Nephron progenitor cell (in vitro differentiated cells): ENCODE measurements at places on chromosomes 5 and 9.

GRCh38 chr5:32589416-32589815, 4.1 kb downstream of the SUB1 start:
- DNase-seq = no peak

DNA sequence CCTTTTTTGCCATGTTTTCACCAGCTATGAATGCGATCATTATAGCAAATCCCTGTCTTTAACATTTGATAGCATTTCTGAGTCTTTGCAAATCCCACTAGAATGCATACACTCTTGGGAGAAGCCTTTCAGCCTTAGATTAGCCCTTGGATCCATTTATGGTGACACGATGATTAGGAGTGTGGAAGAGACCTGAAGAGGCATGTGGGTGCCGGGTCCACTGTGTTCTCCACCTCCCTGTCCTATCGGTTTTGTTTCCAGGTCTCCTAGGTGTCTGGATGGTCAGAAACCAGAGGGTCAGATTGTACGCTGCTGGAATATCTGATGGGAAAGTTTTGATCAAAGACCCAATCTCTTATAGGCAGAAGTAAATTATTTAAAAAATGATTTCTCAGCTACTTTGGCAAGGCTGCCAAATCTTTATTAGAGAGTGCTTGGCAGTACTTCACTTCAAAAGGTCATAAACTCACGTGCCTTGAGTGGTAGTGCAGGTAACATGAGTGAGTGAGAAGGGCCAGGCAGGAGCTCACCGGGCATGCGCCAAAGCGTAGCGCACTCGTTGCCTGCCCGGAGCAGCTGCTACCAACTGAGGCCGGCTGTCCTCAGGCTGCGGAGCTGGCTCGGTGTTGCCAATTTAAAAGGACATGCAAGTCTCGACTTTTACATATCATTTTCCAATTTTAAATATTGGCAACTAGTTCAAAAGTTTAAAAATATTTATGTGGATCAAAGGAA, 51.3 kb downstream of the PCSK5 start:
- DNase-seq = no peak

GRCh38 chr9:83457005-83457404, 81.2 kb downstream of the FRMD3 start:
- DNase-seq = no peak

DNA sequence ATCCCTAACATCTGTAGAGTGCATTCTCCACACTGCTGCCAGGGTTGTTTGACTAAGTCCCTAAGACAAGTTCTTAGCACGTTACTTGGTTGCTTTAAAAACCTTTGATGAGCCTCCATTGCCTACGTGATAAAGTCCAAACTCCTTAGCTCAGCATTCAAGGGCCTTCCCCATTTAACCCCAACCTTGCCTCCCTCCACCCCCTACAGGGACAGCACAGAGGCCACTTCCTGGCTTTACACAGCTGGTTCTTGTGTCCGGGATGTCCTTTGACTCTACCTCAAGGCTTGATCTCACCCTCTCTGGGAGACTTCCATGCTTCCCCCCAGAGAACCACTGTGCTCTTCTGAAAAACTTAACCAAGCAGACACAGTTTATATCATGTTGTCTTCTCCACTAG, 29.4 kb downstream of the FAM240B start:
- DNase-seq = no peak

DNA sequence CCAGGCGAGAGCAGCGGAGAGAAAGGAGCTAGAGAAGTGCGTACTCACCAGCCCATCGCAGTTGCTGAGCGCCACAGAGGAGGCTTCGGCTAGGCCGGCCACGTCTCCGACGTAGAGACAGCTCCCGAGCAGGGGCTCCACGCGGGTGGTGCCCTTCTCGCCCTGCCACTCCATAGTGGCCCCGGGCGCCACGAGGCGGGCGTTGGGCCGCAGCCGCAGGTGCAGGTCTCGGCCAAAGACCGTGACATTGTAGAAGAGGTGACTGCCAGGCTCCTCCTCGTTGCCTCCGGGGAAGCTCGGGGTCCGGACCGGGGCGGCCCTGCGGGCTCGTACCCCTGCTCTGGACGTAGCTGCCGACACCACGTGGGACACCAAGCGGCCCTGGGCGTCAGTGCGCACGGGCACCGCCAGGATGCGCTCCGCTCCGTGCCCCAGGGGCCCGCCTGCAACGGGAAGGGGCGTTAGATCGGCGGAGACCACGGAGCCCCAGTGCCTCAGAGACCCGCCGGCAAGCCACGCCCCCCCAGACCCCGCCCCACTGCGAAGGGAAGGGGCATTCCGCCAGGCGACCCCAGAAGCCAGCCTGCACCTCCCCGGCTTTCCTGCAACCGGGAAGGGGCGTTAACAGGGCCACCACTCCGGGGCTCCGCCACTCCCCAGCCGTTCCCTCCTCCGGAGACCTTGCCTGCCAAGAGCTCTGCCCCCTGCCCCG, 1.4 kb downstream of the ADAMTS2 start:
- peak; percentile 91 for DNase-seq

DNA sequence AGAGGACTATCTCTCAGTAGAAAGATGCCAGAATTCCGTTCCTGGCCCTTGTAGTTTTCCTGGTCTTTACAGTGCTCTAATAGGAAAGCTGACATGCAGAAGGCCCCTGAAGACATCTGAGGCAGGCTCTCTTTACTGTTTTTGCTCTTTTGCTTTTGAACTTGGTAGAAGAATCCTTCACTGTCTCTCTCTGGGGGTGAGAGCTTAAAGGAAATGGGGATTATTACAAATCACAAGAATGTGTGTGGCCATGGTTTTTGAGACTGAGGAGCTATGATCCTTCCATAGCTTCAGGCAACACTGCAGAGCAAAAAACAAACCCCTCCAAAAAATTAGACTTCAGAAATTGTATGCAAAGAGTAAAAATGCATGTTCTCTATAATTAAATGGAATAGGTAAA, 89.2 kb downstream of the PPIC start:
- no peak for DNase-seq

DNA sequence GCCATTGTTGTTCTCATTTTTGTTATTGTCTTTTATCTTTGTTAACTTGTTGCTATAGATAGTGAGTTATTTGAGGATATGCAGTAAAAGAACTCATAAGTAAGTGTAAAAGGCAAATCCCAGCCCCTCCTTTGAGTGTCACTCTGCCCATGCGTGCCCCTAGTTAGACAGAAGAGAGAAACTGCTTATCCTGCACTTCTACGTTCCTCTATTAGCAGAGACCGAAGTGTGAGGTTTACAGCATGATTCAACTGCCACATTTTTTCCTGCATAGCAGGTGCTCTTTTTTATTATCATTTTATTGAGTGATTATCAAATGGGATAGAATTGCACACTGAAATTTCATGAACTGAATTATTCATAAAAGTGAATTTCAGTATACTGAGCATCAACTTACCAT, 12.0 kb upstream of the DNAH5 start:
- no peak for DNase-seq

DNA sequence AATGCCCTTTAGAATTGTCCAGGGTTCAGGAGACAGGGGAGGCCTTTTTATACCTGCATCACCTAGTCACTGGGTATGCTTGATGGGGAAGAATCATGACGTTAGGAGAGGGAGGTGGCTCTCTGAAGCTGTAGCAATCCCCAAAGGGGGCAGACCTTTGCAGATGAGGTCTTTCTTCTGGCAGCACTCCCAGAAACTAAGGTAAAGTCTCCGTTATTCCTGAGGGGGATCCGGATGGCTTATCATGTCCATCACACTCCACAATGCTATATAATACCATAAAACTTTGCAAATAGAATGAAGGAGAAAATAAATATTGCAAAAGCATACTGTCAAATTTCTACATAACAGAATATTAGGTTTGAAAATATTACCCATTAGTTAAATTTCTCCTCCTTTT, 21.5 kb upstream of the CAST start:
- DNase-seq = no peak

GRCh38 chr5:100110497-100110896, 424.7 kb upstream of the FAM174A start:
- no peak for DNase-seq

DNA sequence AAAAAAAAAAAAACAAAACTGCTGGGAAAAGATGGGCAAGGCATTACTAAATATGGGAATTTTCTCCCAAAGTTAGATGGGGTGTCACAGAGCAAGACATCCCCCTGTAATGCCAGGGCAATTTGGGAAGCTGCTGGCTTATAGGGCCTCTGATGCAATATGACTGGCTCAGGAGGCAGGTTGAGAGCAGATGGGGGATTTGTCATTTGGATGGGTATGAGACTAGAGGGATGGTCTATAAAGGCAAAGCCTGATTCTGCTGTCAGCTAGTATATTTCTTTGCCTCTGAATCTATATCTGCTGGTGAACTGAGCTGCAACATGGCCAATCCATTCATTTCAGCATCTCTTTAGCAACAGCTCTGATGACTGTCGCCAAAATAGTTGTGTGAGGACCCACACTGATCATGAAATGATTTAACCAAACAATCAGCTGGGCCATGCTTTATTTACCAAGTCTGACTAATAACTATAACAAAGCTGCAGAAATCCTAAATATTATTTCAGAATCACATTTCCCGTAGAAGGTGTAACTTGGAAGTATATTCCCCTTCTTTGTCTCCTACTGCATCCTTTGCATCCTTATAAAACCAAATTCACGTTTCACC, 455.1 kb upstream of the ZNF608 start:
- DNase-seq = no peak

DNA sequence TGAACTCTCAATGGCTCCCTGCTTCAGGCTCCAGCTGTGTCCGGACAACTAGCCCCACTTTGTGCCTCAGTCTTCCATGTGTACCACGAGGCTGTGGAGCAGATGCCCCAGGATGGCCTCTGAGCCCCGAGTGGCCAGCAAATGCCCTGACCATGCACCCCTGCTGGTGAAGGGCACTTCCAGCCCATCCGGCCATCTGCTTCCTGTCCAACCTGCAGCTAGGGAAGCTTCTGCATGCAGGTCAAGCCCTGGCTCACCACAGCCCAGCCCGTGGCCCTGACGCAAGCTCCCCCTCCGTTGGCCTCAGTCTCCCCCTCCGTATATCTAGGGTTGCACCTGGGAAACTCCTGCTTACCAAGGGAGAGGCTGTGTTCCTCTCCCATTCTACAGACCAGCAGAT, 4.8 kb downstream of the NINJ1 start:
- no peak for DNase-seq

DNA sequence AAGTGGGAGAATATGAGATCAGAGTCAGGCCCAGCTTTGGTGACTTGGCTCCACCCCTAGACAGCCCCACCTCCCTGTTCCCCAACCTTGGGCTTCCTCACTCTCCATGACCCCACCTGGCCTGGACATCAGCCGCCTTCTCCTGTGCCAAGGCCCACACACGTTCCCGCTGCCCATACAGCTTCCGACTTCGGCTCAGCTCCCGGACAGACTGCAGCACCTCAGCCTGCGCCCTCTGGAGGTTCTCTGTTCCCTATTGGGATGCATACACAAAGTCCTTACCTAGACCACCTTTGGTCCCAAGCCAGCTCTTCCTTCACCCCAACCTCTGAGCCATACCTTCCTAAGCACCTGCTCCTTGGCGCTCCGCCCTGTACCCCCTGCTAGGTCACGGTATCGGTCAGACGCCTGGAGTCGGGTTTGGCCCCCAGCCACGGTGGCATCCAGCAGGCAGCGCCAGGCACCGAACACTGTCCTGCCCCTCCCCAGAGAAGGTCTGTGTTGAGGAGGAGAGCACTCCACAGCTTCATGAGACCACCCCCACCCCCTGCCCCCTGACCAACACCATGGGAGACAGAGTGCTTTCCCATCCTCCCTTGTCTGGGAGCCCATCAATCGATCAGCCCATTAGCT, 2.0 kb downstream of the FCHSD1 start:
- no peak for DNase-seq

- DNase-seq = no peak
Observed at GRCh38 chr5:17316970-17317459, 99.6 kb downstream of the BASP1 start.

- DNase-seq = peak; percentile 73
Observed at GRCh38 chr5:50667023-50667652, 701 bp downstream of the PARP8 start.

DNA sequence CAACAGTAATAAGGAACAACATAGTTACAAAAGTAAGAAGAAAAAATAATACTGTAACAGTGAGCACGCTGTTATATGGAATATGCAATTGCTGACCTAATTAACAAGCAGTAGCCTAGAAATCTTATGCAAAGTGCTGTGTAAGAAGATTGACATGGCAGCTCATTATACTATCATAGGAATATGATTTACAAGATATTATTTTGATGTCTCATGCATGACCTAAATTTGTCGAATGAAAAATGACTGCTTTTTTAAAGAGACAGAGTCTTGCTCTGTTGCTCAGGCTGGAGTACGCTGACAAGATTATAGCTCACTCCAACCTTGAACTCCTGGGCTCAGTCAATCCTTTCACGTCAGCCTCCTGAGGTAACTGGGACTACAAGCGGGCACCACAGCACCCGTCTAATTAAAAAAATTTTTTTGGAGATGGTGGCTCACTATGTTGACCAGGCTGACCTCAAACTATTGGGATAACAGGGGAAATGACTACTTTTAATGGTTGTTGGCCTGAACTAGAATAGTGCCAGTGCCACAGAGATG, 10.5 kb downstream of the RAD23B start:
- no peak for DNase-seq

- peak; percentile 56 for DNase-seq
Observed at GRCh38 chr9:136438548-136439480, 831 bp downstream of the INPP5E start.

- no peak for DNase-seq
Observed at GRCh38 chr9:125150349-125151245, 7.3 kb upstream of the SCAI start.

- no peak for DNase-seq
Observed at GRCh38 chr5:142578161-142578830, 107.6 kb downstream of the FGF1 start.

GRCh38 chr5:9928326-9928725, 298.2 kb upstream of the TAS2R1 start:
- no peak for DNase-seq

GRCh38 chr9:129567842-129568559, 52.9 kb downstream of the C9orf50 start:
- DNase-seq = peak; percentile 52

DNA sequence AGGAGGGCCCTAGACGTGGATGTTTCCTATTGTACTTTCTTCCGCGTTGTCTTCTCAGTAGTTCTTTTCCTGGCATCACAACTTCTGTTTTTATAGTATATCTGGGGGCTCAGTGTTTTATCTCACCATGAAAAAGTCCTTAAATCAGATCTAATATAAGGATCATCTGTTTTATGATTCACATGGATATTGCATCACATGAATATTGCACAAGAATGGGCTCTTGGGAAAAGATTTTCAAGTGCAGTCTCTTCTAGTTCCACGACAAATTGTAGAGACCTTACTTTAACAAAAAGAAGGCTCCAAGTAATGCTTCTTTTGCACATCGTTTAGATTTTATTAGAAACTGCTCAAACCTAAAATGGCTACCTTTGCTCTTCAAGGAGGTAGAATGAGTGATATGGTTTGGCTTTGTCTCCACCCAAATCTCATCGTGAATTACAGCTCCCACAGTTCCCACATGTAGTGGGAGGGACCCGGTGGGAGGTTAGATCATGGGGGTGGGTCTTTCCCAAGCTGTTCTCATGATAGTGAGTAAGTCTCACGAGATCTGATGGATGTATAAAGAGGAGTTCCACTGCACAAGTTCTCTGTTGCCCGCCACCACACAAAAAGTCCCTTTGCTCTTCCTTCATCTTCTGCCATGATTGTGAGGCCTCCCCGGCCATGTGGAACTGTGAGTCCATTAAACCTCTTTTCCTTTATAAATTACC, 53.7 kb upstream of the FAM120A start:
- no peak for DNase-seq
